ENCODE measurements at places on chromosomes 16 and 17.

DNA sequence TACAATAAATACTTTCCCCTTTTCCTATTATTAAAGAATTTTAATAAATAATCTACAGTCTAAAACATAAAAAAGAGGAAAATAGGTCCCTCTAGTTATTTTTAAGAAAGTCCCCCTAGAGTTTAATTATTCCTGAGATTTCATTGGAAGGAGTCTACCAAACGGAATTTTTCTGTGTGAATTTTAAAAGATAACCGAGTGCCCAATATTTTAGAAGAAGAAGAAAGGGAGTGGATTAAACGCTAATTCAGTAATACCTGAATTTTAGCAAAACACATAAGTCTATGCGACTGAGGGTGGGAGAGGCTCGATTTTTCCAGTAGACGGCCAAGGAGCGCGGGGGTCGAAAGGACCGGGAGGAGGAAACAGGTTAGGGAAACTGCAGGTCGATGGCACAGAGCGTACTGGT, 2.2 kb downstream of the HOXB2 start:
- no peak for DNase-seq

DNA sequence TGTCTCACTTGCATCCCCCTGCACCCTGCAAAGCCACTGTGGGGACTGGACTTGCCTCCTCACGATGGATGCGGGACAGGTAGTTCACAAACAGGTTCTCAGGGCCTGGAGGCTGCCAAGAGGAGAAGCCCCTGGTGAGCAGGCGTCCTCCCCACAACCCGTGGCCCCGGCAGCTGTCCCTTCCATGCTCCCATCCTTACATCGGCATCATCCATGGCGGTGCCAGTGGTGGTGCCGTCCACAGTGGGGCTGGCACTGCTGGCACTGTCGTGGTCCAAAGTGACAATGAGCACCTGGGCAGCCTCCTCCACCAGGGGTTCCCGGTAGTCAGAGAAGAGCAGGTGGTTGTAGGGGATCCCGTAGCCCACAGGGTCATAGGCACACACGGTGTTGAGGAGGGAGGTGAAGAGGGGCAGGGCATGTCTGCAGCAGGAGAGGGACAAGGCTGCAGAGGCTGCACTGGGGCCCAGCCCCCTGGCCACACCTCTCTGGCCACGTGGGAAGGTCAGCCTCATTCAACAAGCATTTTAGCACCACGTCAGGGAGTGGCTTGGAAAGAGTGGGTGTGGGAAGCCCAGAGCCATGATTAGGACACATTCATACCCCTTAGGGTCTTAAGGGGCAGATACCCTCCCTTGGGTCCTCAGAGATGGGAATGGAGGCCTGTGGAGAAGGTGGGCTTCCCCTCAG, 12.6 kb downstream of the HID1 start:
- DNase-seq, result no peak

GRCh38 chr16:79310710-79311109, 289.8 kb downstream of the MAF start:
- DNase-seq, result no peak

- DNase-seq, result no peak
Observed at GRCh38 chr16:18784917-18785623, 5.1 kb downstream of the RPS15A start.

GRCh38 chr17:35486920-35487732, 38.6 kb upstream of the SLFN13 start:
- DNase-seq, result no peak

DNA sequence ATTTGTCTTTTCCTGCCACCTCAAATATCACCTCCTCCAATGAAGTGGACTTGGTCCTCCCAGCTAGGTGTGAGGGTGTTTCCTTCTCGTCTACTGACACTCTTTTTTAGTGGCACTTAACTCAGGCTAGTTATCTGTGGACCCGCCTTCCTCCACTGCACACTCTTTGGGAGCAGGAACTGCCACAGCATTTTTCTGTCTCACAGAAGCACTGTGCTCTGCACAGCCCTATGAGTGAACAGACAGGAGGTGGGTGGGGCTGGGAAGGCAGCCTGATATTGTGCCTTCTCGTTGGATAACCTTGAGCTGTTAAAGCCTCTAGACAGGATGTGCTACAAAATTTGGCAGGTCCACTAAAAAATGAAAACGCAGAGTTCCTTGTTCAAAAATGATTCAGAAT, 31.9 kb upstream of the HOXB13 start:
- no peak for DNase-seq

- no peak for DNase-seq
Observed at GRCh38 chr16:70576431-70577255, 53.0 kb downstream of the SF3B3 start.

GRCh38 chr17:18181358-18181757, 2.3 kb upstream of the ALKBH5 start:
- no peak for DNase-seq

DNA sequence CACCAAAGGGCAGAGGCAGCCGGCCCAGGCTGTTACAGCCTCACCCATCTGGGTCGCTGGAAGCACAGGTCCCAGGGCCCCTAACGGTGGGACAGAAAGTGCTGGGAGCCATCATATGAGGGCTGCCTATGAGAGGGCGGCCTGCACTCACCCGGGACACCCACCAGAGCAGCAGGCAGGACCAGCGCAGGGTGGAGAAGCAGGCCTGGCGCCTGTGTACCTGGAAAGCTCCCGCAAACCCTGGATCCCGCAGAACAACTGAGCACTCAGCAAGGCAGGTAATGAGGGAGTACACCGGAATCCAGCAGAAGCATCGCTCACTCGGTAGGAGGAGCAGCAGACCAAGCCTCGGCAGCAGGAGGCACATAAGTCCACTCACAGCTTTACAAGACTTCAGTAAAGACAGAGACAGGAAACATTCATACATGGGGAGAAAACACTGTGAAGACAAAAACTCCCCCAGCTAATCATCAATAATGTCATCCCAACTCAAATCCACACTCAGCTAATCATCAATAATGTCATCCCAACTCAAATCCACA, 31.5 kb upstream of the C16orf95 start:
- DNase-seq, result no peak

DNA sequence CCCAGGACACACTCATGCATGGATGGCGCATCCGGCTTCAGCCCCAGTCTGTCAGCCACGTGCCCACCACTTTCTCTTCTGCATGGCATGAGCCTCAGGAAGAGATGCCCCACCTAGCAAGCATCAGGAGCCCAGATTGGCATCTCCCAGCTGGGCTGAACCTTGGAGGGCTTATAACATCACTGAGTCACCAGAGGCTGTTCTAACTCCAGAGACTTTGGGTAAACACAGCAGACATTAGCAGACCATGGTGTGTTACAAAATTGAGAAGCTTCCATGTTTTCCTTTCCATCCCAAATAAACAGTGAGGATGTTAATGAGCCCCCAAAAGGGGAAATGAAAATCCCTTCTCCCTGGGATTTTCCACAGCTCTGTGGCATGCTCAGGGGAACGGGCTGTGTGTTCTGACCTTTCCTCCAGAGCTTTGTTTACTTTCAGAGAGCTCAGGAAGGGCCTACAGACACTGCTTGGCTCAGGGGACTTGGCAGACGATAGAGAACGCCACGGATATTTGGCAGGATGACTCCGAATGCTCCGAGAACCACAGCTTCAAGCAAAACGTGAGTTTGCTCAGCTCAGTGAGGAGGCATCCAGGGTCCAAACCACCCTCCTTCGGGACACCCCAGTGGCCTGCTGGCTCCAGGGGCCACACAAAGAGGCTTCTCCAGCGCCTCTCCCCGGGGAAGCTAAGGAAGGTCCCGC, 16.5 kb downstream of the GLP2R start:
- DNase-seq, result no peak

GRCh38 chr17:59381716-59382570, 50.5 kb downstream of the YPEL2 start:
- DNase-seq, result peak; percentile 20

DNA sequence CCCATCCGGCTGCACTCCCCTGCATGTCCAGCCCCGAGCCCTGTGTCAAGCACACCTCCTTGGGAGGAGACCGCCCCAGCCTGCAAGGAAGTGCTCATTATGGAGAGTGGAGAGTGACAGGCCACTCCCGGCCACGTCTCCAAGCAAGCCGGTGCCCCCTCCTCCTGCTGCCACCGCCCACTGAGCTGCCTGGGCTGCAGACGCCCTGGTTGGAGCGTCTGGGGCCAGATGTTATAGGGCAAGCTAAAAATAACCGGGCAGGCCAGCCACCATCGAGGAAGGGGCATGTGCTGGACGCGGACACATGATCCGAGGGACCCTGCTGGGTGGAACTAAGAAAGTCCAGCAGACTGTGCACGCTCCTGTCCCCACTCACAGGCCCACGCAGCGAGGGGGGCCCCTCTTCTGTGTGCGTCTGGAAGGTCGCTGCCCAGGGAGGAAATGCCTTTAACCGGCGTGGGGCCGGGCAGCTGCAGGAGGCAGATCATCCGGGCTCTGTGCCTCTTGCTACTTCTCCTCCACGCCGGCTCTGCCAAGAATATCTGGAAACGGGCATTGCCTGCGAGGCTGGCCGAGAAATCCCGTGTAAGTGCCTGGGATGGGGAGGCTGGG, at the start of gene WFDC1:
TSS of gene WFDC1 (plus strand) at position 348 of the 612 bp plus-strand sequence. CDS start at position 442, 94 bp downstream.
- no peak for DNase-seq

- DNase-seq, result no peak
Observed at GRCh38 chr17:63150994-63151464, 185.0 kb downstream of the TANC2 start.

DNA sequence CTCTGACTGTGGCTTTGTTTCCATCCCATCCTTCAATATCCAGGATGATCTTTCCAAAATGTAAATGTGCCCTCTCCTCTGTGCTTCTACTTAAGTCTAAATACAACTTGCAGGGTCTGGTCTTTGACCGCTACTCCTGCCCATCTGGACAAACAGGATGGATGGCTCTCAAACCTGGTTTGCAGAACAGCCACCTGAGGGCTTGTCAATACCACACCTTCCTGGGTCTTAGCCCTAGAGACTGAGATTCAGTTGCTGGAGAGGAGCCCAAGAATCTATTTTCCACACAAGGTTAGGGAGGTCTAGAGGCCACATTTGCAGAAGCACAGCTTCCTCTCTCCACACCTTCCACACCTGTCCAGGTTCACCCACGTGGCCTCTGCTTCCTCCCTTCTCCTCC, 1.9 kb upstream of the GRB7 start:
- DNase-seq, result no peak

GRCh38 chr17:69524854-69525253, 110.4 kb downstream of the MAP2K6 start:
- no peak for DNase-seq

GRCh38 chr16:59993101-59993500, 1259.0 kb upstream of the GOT2 start:
- DNase-seq, result no peak

- DNase-seq, result no peak
Observed at GRCh38 chr17:40552806-40553693, 12.2 kb downstream of the CCR7 start.

DNA sequence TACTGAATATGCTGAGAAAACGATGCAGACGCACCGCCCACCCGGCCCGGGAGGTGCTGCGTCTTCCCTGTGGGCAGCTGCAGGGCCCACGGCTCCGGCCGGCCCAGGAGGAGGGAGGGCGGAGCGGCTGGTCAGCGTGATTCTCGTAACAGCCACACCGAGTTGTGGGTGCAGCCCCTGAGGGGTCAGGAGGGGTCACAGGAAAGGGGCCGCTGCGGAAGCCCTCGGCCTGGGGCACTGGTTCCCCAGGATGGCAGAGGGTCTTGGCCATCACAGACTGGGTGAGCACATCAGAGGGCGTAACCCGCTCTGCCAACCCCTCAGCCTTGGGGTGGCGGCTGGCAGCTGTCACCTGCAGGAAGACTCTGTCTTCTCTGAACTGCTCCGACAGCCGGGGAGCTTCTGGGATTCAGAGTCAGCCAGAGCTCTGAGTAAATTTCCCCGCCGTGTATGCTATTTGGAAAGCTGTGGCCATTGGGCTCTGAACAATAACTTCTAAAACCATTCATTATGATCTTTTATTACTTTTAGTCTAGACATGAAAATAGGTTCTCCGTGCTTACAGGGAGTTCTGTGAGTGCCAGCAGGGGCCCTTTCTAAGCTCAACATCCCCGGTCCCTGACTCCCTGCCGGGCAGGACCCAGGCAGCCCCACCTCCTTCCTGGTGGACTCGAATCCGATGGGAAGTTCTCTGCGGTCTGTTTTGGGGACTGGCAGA, 87.4 kb upstream of the CHMP6 start:
- DNase-seq, result no peak

DNA sequence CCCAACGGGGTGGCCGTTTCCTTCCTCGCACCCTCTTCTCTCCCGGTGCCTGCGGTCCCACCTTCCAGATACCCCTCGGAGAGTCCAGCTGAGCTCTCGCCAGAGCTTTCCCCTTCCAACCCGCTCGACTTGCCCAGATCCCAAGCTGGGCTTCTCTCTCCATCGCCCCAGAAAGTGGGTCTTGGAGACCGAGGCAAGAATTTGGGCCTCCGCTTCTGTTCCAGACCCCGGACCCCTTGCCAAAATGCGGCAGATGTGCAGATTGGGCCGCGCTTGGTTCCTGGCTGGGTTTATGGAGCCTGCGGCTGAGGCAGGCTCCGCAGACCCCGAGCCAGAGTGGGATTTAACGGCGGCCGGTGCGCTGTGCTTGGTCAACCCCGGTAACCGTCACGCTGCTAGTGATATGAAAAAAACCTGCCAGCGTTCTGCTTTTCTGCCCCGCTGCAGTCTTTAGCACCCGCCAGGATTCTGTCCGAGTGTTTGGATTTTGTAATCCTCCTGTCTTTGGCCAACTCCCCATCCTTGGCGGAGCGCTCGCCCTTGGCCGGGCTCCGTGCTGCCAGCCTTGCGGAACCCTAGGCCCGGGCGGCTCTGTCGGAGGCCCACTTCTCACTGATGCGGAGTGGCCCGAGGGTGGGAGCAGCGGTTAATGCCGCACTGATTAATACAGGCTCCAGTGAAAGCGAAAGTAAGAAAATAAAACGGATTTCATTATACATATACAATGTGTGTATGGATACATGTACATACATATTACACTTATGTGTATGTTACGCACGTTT, 754 bp upstream of the SLFN11 start:
- DNase-seq, result no peak

DNA sequence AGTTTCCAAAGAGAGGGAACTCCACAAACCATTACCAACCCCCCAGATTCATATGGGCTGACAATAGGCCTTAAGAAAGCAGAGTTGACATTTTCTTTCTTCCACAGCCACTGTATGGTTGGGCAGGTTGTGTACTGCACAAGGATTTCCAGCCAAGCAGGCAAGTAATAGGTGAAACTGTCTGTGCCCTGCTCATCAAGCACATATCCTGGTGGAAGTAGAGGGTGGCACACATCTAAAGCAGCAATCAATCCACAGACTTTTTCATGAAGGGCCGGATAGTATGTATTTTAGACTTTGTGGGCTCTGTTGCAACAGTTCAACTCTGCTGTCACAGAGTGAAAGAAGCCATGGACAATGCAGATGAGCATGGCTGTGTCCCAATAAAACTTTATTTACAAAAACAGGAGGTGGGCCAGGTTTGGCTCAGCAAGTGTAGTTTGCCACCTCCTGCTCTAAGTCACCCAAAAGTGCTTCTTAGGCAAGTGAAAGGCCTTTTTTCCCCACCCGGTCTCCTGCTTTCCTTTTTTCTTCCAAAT, 63.4 kb downstream of the SNX20 start:
- no peak for DNase-seq

- DNase-seq, result no peak
Observed at GRCh38 chr16:31082368-31083045, 6.2 kb downstream of the PRSS53 start.

- no peak for DNase-seq
Observed at GRCh38 chr17:80103449-80104085, 2.2 kb downstream of the GAA start.

- DNase-seq, result no peak
Observed at GRCh38 chr16:539901-540530, 12.5 kb downstream of the CAPN15 start.

Data from NCI-H1436 (cell line).